ENCODE measurements at places on chromosomes 6 and 20.

- DNase-seq = no peak
Measured at GRCh38 chr20:62362991-62363919, 3.9 kb downstream of the LAMA5 start.

- no peak for DNase-seq
Measured at GRCh38 chr6:150297327-150298029, 71.3 kb upstream of the IYD start.

GRCh38 chr6:73504160-73504559 lies 16.7 kb downstream of the EEF1A1 start:
- DNase-seq = no peak

DNA sequence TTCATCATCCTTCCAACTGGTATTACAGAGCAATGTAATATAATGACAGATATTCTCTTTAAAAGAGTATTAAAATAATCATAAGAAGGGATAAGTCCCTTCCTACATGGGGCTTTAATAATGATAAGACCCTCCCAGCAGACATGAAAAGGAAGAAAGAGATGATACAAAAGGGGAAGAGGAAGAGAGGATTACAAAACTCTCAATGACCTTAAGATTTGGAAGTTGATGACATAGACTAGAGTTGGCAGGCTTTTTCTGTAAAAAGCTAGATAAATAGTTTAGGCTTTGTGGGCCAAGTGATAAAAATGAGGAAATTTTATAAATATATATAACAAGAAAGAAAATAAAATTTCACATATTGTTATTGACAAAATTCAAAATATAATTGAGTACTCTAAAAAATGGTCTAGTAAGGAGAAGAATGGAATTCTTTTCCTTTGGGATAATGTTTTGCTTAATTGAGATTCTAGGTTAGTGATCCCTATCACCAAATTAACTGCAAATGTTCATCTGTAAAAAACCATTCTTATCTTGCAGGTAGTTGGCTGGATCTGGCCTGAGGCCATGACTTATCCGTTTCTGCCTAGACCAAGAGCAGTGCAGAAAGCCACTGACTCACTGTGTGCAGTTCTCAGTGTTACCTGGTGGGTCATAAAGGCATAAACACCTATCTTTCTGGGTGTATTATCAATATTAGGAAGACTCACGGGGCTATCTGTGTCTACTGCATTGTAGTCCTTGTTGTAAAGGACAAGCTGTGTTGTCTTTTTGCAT lies 11.0 kb downstream of the RIPOR2 start:
- no peak for DNase-seq

DNA sequence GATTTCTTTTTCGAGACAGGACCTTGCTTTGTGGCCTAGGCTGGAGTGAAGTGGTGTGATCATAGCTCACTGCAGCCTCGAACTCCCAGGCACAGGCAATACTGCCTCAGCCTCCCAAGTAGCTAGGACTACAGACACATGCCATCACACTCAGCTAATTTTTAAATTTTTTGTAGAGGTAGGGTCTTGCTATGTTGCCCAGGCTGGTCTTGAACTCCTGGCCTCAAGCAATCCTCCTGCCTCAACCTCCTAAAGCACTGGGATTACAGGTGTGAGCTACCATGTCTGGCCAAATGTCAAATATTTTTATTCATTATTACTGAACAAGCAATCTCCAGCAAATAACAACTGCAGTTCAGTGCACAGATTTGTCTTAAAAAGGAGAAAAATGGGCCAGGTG lies 131.7 kb upstream of the IFNGR1 start:
- no peak for DNase-seq

- DNase-seq = no peak
Measured at GRCh38 chr6:98308564-98308963, 525.8 kb upstream of the POU3F2 start.

DNA sequence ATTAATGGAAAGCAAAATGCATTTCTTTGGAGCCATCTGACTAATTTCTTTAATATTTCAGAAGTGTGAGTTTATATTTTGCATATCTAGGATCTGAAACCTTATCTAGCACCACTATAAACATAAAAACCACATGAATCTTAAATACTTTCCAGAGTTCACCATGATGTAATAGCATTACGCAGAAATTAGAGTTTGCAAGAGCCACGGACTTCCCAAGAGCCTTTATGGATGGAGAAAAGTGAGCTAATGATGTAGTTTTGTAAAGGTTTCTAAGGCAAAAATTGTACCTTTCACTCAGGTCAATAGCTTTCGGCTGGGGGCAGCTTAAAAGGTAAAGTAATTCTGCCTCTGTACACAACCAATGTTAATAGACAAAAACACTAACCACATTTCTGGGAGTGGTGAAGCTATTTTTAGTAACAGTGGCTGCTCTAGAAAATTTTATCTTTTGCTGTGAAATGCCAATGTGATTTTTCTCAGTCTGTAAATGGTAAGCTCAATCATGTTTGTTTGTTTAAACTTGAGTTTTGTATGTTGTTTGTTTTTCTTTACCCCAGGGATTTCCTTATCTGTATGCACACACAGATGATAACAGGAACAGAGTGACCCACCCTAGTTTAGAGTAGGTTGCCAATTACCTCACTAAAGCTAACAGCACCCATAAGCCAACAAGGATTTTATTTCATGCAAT lies 80.5 kb downstream of the FILIP1 start:
- DNase-seq = no peak

DNA sequence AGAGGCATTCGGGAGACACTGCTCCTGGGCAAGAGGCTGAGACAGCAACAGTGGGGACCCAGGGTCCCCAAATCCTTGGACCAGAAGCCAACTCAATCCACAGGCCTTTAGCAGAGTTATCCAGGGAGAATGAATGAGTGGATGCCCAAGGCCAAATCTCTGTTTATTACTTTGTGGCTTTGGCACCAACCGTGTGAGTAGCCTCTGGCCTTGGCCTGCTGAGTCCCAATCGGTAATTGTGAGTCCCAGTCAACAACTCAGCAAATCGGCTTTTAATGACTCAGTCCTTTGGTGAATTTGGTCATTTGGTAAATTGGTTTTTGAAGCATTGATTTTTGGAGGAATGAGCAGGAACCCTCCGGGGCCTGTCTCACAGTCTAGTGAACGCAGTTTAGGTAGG lies 29.1 kb upstream of the ECI2 start:
- DNase-seq = no peak

DNA sequence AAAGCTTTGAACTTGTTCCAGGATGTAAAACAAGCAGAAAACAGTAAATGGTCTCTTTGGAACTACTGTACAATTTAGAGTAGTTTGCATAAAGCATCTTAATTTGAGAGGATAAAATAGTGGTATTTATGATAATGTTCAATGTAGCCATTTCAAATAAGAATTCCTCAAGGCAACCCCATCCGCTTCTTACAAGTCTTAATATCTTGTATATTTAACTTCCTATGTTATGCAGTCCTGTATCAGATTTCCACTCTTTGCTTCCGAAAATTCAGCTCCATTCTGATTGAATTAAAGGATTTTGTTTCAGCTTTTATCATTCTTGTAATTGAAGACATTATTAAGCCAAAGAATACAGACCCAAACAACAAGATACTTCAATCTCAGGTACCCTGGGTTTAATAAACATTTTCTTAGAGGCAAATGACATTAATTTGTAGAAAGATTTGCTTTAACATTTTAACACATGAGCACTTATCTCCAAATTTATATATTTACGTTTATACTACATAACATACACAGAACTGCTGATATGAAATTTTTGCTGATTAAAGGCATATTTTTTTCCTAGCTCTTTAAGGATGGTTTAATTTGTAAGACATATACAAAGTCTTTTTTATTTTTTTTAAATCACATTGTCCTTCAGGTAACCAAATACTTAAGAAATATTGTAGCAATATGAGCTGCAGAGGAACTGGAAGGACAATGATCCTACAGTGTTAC lies 131.1 kb upstream of the BEND3 start:
- no peak for DNase-seq

DNA sequence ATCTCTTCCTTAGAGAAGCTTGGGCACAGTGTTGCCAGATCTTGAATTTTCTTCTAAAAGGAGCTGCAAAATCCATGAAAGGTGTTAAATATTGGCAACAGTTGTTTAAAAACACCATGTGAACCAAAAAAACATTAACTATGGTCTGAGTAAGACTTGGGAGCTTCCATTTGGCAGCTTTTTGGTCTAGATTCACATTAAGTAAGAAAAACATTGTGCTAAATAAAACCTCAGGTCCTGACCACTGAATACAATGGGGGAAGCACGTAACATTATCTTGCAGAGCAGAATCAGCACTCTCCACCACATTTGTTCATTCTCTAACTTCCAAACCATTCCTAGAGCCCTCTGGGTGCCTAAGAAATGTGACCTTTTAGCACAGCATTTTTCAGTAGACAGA lies 437.6 kb upstream of the PLCB4 start:
- no peak for DNase-seq

- no peak for DNase-seq
Measured at GRCh38 chr20:22411627-22412450, 172.5 kb downstream of the FOXA2 start.

DNA sequence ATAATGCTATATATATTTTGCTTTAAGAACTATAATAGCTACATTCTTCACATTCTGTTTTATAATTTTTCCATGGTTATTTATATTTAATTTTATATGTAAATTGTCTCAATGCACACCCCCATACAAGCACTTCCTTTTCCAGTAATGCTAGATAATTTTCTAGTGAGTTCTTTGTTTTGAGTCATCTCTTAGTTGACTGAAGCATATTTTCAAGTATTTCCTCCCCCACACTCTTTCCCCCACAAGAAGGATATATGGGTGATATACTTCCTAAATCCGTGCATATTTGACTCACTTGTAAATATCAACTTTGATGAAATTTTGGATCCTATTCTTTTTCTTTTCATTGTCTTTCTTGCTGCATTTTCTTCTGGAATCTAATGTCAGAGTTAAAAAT lies 82.1 kb upstream of the SRSF6 start:
- no peak for DNase-seq

DNA sequence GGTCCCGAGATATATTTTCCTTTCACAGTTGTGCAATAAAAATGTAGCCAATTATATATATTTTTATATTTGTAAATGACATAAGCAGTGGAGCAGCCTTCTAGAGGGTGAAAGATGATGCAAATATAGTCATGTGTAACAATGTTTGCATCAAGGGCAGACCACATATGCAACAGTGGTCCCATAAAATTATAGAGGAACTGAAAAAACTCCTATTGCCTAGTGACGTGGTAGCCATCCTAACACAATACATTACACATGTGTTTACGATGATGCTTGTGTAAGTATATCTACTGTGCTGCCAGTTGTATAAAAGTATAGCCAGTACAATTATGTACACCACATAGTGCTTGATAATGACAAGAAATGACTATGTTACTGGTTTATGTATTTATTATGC lies 162.8 kb downstream of the ZFAND3 start:
- DNase-seq = no peak

DNA sequence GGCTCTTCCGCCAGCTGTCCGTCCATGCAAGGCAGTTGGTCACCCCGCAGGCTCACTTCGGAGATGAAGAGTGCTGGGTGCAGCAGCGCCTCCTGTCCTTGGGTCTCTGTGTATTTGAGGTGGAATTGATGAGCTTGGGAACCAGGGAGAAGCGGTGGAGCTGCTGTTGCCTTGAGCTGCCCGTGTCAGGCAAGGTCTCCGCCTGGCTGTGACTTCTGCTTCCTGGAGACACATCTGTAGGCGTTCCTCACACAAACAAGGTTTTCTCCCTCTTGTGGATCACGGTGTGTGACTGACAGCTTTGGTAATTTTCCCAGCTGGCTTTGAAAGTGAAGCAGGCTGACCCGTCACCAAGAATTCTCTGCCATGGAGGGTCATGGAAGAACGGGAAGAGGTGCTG lies 2.5 kb upstream of the SLC17A9 start:
- no peak for DNase-seq

All from activated T-helper 1 cell treated with anti-CD3 and anti-CD28 coated beads, Interleukin-2, amount 50 U/mL, for 16 hours (primary cell).